Suppressor macrophage (primary cell): ENCODE measurements at places on chromosomes 6 and 20.

DNA sequence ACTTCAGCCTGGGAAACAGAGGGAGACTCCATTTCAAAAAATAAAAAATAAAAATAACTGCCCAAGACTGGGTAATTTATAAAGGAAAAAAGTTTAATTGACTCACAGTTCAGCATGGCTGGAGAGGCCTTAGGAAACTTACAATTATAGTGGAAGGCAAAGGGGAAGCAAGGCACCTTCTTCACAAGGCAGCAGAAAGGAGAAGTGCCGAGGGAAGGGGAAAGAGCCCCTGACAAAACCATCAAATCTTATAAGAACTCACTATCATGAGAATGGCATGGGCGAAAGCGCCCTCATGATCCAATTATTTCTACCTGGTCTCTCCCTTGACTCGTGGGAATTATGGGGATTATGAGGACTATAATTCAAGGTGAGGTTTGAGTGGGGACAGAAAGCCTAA, 95.5 kb upstream of the LGSN start:
- no peak for DNase-seq

DNA sequence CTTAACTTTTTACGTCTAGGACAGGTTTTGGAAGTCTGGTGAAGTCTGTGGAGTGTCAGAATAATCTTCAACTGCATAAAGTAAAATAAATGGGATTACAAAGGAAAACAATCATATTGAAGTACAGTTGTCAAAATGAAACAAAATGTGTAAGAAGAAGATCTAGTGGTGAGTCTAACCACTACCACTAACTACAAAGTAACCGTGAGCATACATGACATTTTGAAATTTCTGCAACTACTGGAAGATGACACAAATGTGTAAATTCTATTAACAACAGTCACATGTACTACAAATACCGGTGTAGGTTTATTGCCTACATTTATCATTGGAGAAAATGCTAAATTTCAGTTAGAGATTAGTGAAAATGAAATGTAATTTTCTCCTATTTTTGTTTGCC, 29.7 kb downstream of the VPS52 start:
- DNase-seq = no peak

DNA sequence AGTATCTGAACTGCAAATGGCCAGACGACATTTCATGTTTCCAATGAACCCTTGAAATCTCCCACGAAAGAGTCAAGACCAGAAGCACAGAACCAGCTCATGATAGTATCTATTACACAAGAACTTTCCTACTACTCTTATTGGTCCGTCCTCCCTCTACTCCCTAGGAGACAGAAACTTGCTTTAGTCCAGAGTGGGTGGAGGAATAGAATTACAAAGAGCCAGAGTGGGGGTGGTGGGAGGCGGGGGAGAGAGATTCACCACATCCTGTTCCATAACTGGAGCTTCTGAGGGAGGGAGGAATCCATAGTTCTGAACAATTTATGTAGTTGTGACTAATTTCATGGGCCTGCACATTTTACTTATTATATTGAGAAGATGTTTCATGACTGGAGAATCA, 18.5 kb upstream of the WFDC10A start:
- peak; percentile 63 for DNase-seq

GRCh38 chr6:66226109-66226508, 519.1 kb upstream of the EYS start:
- no peak for DNase-seq

GRCh38 chr6:75205776-75206575, at the start of gene COL12A1:
Gene COL12A1 (minus strand): TSS chr6:75206053. CDS start chr6:75202792, 3,261 bp downstream.
- DNase-seq = no peak

GRCh38 chr6:39982720-39983119, 48.5 kb upstream of the MOCS1 start:
- no peak for DNase-seq

- DNase-seq = peak; percentile 51
These were observed 28.2 kb downstream of the TBC1D32 start for GRCh38 chr6:121305957-121306607.

DNA sequence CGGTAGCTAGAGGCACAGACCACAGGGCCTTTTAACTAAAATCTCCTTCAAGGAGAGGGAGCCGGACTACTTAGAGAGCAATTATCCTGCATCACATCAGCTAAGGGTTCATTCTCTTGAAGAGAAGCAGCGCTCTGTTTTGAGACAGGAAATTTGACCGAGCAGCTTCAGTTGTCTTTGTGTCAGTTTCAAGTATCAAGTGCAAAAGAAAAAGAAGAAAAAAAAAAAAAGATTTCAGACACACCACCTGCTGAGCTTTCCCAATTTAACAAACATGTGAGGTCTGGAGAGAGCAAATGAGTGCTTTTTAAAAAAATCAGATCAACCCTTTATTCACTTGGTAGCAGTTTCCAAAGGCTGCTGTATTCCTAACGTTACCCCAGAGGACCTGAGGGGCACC, 273.5 kb upstream of the POU3F2 start:
- DNase-seq = no peak

- no peak for DNase-seq
These were observed 62.7 kb downstream of the THBS2 start for GRCh38 chr6:169190970-169191369.

DNA sequence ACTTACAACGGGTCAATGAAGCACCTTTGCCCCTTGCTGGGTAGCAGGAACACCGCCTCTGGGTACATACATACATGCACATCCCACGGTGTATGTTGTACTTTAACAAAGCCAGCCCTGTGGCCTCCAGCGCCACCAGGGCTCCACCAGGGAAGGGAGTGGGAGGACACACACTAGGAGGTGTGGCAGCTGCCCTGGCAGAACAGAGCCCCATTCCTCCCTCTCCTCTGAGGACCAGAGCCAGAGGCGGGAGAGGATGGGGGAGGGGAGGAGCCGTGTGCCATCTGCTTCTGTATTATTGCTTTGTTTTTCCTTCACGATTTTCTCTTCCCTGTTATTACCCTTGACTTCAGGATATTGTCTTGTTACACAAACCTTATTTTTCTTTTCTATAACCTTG, 105.8 kb upstream of the TRAF3IP2 start:
- no peak for DNase-seq

DNA sequence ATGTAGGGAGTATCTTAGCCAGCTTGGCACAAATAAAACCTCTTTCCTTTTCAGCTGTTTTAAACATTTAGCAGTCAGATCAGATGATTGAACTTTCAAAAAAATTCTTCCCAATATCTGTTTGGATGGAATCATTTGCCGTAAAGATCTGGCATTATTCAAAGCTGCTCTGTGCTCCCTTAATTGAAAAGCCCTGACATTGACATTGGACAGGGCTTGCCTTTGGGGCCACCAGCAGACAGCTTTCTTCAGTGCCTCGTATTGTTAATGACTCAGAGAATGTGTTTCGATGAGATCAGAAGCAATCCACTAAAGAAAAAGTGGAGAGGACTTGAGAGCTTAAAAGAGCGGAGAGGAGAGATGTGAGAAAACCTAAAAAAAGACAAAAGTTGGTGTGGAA, 343.5 kb downstream of the NRN1 start:
- no peak for DNase-seq

- DNase-seq = no peak
These were observed 26.2 kb downstream of the CCDC167 start for GRCh38 chr6:37473364-37474095.
